Naive thymus-derived CD4-positive, alpha-beta T cell (primary cell): ENCODE measurements at places on chromosomes 1 and 21. TPM values are rescaled to one million over a fixed set of nuclear protein-coding genes. Genes with fewer than 3 reads are reported as not detected.

DNA sequence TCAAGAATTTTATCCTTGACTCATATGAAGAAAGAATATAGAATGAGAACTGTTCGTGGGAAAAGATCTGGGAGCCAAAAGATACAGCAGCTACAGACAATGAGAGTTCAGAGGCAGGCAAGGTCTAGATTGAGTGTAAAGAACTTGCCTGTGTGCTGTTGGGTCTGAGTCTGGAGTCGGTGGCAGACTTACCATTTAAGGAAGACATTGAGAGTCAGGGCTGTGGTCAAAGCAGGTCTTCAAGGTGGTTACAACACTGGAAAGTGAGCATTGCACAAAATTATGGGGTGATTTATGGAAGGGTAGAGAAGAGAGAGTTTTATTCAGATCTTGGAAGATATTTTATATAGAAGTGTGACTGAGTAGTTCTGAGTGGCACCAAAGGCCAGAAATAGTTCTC is 80.6 kb downstream of the TBX19 start:
- no peak for DNase-seq
- peaks cover 4% of the 10 kb centered on the region for H3K4me1 ChIP-seq
- H3K4me3 ChIP-seq, result no peak overlapping the region
- H3K36me3 ChIP-seq, result no peaks in the 10 kb centered on the region
- no peaks in the 10 kb centered on the region for H3K27me3 ChIP-seq

DNA sequence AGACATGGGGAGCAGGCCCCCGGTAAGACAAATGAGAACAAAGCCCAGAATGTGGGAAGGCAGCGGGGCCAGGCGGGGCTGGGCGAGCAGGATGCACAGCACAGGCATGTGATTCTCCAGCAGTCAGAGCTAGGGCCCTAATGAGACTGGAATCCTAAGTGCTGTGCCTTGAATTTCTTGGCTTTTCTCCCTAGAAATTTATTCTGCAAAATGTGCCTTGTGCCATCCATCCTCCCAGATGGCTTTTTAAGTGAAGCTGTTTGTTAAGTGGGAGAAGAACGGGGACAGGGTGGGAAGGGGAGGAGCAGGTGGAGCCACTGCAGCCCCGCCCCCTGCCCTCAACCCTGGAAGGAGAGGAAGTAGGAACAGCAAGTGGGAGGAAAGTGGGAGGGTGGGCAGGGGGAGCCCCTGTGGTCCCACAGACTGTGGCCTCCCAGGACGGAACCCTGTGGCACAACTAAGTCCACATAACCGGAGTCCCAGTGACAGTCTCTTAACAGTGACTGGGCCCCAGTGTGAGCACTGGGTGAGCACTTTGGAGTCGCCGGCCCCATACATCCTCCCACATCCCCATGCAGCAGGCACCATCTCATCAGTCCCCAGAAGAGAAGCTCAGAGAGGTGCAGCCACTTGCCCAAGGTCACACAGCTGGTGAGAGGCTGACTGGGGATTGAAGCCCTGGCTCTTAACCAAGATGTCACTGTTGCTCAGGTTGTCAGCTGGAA is 216.9 kb downstream of the MATN1 start:
- DNase-seq, result no peak
- no peaks in the 10 kb centered on the region for H3K4me1 ChIP-seq
- H3K4me3 ChIP-seq, result no peak overlapping the region
- H3K27ac ChIP-seq, result no peak overlapping the region
- H3K27me3 ChIP-seq, result no peaks in the 10 kb centered on the region
- H3K36me3 ChIP-seq, result no peaks in the 10 kb centered on the region

DNA sequence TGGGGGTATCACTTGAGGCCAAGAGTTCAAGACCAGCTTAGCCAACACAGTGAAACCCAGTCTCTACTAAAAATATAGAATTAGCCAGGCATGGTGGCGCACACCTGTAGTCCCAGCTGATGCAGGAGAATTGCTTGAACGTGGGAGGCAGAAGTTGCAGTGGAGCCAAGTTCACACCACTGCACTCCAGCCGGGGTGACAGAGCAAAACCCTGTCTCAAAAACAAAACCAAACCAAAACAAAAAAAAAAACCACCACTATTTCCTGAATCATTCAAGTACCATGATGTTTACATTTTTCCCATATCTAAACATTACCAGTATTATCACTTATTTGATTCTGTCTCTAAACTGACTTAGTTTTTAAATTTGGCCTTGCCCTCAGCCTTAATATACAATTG is 29.5 kb downstream of the TUT4 start:
- H3K36me3 ChIP-seq, result peaks cover 24% of the 10 kb centered on the region
- no peaks in the 10 kb centered on the region for H3K27me3 ChIP-seq
- H3K4me3 ChIP-seq, result no peak overlapping the region
- peaks cover 4% of the 10 kb centered on the region for H3K4me1 ChIP-seq

DNA sequence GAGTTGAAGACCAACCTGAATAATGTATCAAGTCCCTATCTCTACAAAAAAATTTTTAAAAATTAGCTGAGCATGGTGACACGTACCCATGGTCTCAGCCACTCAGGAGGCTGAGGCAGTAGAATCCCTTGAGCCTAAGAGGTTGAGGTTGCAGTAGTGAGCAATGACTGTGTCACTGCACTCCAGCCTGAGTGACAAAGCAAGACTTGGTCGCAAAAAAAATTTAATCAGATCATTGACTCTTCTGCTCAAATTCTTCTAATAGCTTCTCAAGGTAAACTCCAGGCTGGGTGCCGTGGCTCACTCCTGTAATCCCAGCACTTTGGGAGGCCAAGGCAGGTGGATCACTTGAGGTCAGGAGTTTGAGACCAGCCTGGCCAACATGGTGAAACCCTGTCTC is 85.9 kb upstream of the PUM1 start:
- no peaks in the 10 kb centered on the region for H3K27me3 ChIP-seq
- H3K27ac ChIP-seq, result no peak overlapping the region

The OPRD1 gene
- not detected for polyA plus RNA-seq

GRCh38 chr1:70465911-70466310 is 54.8 kb downstream of the CTH start:
- no peaks in the 10 kb centered on the region for H3K27me3 ChIP-seq
- no peak overlapping the region for H3K27ac ChIP-seq
- no peak for DNase-seq
- H3K4me3 ChIP-seq, result no peak overlapping the region

The TMCO2 gene
- polyA plus RNA-seq, result not detected

DNA sequence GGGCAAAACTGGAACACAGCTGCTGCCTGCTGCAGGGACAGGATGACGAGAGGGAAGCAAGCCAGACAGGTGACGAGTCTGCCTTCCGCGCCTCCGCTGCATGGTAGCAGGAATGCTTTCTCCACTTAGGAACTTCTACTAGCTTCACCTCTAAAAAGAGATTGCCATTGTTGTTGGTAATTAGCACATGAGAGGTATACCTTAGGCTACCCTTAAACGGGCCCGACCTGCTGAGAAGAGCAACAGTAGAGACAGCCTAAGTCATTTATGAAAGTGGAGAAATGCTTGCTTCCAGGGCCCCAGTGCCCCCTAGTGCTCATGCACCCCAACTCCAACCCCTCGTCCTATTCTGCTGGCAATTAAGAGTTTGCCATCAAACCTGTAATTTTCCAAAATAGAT is 96.9 kb upstream of the AKT3 start:
- no peaks in the 10 kb centered on the region for H3K4me1 ChIP-seq
- no peaks in the 10 kb centered on the region for H3K36me3 ChIP-seq
- no peaks in the 10 kb centered on the region for H3K27me3 ChIP-seq
- DNase-seq, result peak; percentile 11

GRCh38 chr1:29984166-29984861 is 739.1 kb downstream of the MATN1 start:
- H3K36me3 ChIP-seq, result no peaks in the 10 kb centered on the region
- H3K4me3 ChIP-seq, result no peak overlapping the region
- H3K4me1 ChIP-seq, result no peaks in the 10 kb centered on the region
- DNase-seq, result no peak
- H3K27me3 ChIP-seq, result no peaks in the 10 kb centered on the region

The CLCA1 gene
- not detected for polyA plus RNA-seq

The SPATA1 gene
- not detected for polyA plus RNA-seq

The CLCC1 gene
- polyA plus RNA-seq, result 16.3 TPM

The LRRC38 gene
- polyA plus RNA-seq, result not detected

- H3K27ac ChIP-seq, result no peak overlapping the region
- H3K36me3 ChIP-seq, result no peaks in the 10 kb centered on the region
- H3K4me1 ChIP-seq, result no peaks in the 10 kb centered on the region
- no peaks in the 10 kb centered on the region for H3K27me3 ChIP-seq
- no peak for DNase-seq
These were observed 29.0 kb downstream of the ETS2 start for GRCh38 chr21:38834725-38835124.

The GUCA2B gene
- not detected for polyA plus RNA-seq

DNA sequence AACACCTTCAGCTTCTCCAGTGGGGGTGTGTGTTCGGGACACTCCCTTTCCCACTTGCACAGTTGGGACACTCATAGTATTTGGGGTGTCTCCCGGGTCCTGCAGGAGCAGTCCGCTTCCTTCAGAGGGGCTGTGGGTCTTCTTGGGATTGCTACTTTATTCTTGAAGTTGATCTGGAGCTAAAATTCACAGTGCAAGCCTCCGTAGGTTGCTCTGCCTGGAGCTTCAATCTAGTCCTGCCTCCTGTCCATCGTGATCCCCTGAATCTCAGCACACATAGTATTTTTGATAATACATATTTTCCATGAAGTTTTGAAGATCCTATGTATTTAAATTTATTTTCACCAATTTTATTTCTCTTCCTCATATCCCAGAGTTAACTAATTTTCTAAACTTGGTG is 902.1 kb downstream of the LTN1 start:
- no peak overlapping the region for H3K27ac ChIP-seq
- H3K4me3 ChIP-seq, result no peak overlapping the region
- no peaks in the 10 kb centered on the region for H3K27me3 ChIP-seq
- DNase-seq, result no peak
- no peaks in the 10 kb centered on the region for H3K4me1 ChIP-seq
- H3K36me3 ChIP-seq, result no peaks in the 10 kb centered on the region

- DNase-seq, result peak; percentile 84
- no peaks in the 10 kb centered on the region for H3K27me3 ChIP-seq
- peak overlapping the region; percentile 73 for H3K27ac ChIP-seq
- H3K4me3 ChIP-seq, result peak overlapping the region; percentile 38
- peaks cover 88% of the 10 kb centered on the region for H3K4me1 ChIP-seq
These were observed 47.1 kb upstream of the ATP1A1 start for GRCh38 chr1:116325922-116326321.

DNA sequence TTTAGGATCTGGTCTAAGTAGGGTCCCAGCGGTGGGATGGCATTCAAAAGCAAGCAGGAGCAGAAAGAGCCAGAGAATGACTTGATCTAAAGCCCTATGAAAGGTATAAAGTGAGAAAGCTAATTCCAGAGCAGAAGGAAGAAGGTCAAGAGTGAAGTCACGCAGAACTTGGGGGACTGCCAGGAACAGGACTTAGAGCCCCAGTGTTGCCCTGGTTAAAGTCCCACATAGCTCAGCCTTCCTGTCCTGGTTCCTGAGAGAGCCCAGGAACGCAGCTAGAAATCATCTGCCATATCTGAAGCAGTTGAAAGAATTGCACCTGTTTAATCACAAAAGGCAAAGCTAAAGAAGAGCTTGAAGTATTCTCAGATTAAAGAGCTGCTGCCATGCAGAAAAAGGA is 160.6 kb upstream of the ATP1B1 start:
- no peak for DNase-seq
- H3K36me3 ChIP-seq, result no peaks in the 10 kb centered on the region
- H3K4me3 ChIP-seq, result no peak overlapping the region

DNA sequence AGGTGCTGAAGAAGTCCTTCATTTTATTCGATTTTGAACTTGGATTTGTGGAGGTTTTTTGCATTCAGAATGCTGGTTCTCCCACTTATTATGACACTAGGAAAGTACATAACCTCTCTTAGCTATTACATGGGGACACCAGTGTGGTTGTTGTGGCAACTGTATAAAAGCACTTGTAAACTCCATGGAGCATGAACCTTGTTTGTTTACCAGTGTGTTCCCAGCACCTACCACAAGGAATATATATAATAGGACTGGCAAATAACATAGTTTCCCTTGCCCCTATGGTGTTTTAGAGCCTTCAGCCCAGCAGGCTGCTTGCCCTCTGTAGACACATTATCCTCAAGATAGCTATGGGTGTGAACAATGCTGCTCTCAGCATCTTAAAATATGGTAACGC is 43.1 kb downstream of the RASSF5 start:
- peaks cover 40% of the 10 kb centered on the region for H3K4me1 ChIP-seq
- no peak overlapping the region for H3K4me3 ChIP-seq
- no peak overlapping the region for H3K27ac ChIP-seq
- DNase-seq, result no peak
- no peaks in the 10 kb centered on the region for H3K27me3 ChIP-seq
- H3K36me3 ChIP-seq, result no peaks in the 10 kb centered on the region

DNA sequence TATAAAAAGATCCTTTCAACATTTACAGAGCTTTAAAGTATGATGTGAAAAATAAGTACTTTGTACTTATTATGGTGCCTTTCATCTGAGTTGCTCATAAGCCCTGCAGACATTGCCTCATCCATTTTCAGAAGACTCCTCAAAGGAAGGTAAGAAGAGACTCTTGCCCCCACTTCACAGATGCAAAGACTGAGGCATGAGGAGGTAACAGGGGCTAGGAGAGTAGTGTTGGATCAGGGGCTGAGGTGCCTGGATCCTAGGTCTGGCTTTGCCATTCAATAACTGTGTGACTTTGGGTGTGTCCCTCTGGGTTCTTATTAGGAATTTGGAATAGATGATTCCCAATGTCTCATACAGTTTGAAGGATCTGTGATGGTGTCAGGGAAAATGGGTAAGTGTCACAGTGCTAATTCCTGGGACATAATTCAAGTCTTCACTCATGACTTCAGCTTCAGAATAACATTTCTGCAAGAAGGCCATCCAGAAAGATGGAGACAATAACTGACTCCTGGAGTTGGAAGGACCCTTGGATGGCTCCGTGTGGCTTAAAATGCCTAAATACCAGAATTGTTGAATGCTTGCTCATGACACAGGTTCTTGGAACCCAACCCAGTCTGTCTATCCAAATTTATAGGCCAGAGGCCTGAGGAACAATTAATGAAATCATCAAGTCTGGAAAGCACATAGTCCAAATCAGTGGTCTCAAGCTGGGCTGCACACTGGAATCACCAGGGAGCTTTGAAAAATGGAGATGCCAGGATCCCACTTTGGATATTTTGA is 93.1 kb upstream of the RUNX1 start:
- no peaks in the 10 kb centered on the region for H3K27me3 ChIP-seq
- no peak overlapping the region for H3K4me3 ChIP-seq
- no peak for DNase-seq
- H3K36me3 ChIP-seq, result no peaks in the 10 kb centered on the region
- H3K4me1 ChIP-seq, result peaks cover 11% of the 10 kb centered on the region
- H3K27ac ChIP-seq, result no peak overlapping the region

The SMIM11 gene
- 8.9 TPM for polyA plus RNA-seq

The SPRR4 gene
- polyA plus RNA-seq, result not detected

The RBBP5 gene
- polyA plus RNA-seq, result 21.1 TPM

GRCh38 chr1:203513585-203514031 is 19.7 kb downstream of the OPTC start:
- peak overlapping the region; percentile 68 for H3K27ac ChIP-seq
- peak overlapping the region; percentile 27 for H3K4me3 ChIP-seq
- no peaks in the 10 kb centered on the region for H3K36me3 ChIP-seq

The CLCA2 gene
- polyA plus RNA-seq, result not detected

- no peaks in the 10 kb centered on the region for H3K4me1 ChIP-seq
- peaks cover 4% of the 10 kb centered on the region for H3K36me3 ChIP-seq
- no peaks in the 10 kb centered on the region for H3K27me3 ChIP-seq
- no peak overlapping the region for H3K27ac ChIP-seq
- no peak overlapping the region for H3K4me3 ChIP-seq
These were observed 154.8 kb downstream of the NTPCR start for GRCh38 chr1:233105225-233105624.
